ENCODE measurements at places on chromosomes 16 and 17.

DNA sequence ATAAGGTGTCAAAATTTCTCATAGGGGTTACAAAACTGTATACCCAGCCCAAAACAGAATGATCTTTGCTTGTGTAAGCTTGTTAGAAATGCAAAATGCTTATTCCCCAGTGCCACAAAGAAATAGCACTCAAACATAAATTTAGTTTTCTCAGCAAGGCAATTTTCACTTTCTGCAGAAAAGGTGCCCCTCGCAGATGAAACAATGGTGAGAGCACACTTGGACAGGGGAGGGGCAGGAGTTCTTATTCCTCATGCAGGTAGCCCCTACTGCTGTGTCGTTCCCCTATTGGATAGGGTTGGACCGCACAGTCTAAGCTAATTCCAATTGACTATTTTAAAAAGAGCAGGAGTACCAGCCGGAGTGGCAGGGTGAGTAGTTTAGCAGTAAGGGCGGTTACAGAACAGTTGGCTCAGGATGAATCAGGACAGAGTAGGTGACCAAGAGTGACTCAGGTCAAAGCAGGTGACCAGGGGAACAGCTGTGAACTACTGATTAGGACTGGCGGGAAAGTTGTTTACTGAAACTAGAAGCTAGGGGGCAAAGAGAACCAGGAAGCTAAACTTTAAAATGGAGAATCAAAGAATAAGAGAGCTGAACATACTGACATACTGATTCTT, 5.5 kb upstream of the LDHD start:
- no peak for DNase-seq

GRCh38 chr17:65074778-65075250, 18.3 kb upstream of the GNA13 start:
- DNase-seq, result no peak

GRCh38 chr17:79626156-79626890, 15.5 kb upstream of the RBFOX3 start:
- no peak for DNase-seq

DNA sequence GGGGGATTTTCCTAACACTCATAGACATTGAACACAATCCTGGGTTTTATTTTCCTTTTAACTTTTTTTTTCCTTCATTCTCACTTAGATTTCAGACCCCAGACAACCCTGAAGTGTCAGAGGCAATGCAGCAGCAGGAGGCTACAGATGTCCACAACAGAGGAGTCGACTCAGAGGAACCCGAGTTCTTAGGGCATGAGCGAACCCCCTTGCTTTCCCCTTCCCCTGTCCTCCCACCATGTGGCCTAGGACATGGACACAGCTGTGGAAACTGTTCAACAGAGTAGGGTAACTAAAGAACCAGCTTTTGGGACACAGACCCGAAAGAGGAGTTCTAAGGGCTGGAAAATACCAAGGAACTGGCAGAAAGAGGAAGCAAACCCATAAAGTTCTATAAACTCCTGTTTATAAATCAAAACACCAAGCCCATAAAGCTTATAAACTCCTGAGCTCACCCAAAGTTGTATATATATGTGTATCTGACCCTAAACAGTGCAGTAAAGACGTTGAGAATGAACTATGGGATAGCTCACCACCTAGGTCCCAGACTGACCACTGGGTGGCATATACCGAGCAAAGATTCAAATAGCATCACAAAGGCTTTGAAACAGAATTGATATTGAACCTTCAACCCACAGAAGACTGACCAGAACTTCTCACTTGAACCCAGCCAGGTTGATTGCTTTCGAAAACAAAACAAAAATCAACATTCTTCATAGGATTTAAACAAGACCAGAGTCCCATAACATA, 33.9 kb downstream of the CMTM4 start:
- no peak for DNase-seq

- DNase-seq, result no peak
These were observed 78.4 kb downstream of the AIPL1 start for GRCh38 chr17:6356562-6356961.

GRCh38 chr17:42953669-42954068, 10.6 kb downstream of the AARSD1 start:
- no peak for DNase-seq

All from activated CD8-positive, alpha-beta memory T cell treated with anti-CD3 and anti-CD28 coated beads, Interleukin-2, amount 50 U/mL, for 4 hours (primary cell).